ENCODE measurements at places on chromosomes 12 and 14. TPM values are rescaled to one million over a fixed set of nuclear protein-coding genes. Genes with fewer than 3 reads are reported as not detected.

DNA sequence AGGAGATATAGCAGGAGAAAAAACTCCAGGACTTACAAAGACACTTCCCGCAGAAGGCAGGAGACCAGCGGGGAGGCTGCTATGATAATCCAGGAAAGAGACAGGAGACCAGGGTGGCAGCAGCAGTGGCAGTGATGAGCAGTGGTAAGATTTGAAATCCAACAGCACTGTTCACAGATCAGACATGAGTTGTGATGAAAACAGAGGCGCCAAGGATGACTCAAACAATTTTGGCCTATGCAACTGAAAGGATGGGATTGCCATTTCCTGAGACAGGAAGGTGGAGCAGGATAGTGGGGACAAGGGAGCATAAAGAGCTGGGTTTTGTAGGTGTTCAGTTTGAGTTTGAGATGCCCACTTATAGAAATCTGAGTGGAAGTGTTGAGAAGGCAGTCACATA is 108.6 kb upstream of the DYRK2 start:
- H3K4me1 ChIP-seq = no peaks in the 10 kb centered on the region
- no peaks in the 10 kb centered on the region for H3K27me3 ChIP-seq
- DNase-seq = no peak
- no peak overlapping the region for H3K27ac ChIP-seq

GRCh38 chr14:98544174-98544573 is 727.8 kb downstream of the BCL11B start:
- no peaks in the 10 kb centered on the region for H3K27me3 ChIP-seq
- H3K27ac ChIP-seq = no peak overlapping the region
- no peak for DNase-seq
- no peaks in the 10 kb centered on the region for H3K4me1 ChIP-seq

- DNase-seq = no peak
- no peaks in the 10 kb centered on the region for H3K4me1 ChIP-seq
- H3K27me3 ChIP-seq = no peaks in the 10 kb centered on the region
- no peak overlapping the region for H3K4me3 ChIP-seq
- no peaks in the 10 kb centered on the region for H3K36me3 ChIP-seq
These were observed 13.1 kb upstream of the CCDC85C start for GRCh38 chr14:99616832-99617800.

DNA sequence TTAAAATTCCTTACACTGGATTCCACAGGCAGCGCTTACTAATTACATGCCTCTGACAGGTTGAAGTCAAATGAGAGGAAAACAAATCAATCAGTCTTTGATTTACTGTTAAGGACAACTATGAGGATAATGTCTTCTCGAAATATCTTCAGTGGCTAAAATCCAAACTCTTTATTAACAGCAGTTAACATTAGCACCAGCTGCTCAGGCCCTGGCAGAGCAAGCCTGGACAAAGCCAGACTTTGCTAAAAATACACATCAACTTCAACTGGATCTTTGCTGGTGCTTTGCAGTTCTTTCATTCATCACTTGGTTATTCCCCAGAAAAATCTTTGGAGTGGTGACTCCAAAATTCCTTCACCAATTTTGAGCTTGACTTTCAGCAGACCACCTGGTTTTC is 98.7 kb downstream of the HECTD4 start:
- H3K4me1 ChIP-seq = no peaks in the 10 kb centered on the region
- DNase-seq = no peak
- H3K4me3 ChIP-seq = no peak overlapping the region
- H3K27ac ChIP-seq = no peak overlapping the region
- H3K27me3 ChIP-seq = no peaks in the 10 kb centered on the region
- H3K36me3 ChIP-seq = no peaks in the 10 kb centered on the region

DNA sequence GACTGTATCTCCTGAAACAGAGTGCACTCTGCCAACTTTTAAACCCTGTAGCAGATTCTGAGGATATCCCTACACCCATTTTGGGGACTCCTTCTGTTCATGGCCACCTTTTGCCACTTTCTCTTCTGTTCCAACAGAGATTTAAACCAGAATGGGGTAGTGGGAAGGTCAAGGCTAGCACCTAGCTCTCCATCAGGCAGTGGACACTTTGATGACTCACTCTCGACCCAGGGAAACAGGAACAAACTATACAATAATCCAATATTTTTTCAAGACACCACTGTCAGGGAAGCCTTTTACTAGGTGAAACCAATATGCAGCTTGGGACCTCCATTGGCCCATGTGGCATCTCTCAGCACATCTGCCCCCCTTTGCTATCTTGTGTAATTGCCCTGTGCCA is 103.6 kb downstream of the DAAM1 start:
- H3K4me1 ChIP-seq = no peaks in the 10 kb centered on the region
- H3K27ac ChIP-seq = no peak overlapping the region
- no peak for DNase-seq

DNA sequence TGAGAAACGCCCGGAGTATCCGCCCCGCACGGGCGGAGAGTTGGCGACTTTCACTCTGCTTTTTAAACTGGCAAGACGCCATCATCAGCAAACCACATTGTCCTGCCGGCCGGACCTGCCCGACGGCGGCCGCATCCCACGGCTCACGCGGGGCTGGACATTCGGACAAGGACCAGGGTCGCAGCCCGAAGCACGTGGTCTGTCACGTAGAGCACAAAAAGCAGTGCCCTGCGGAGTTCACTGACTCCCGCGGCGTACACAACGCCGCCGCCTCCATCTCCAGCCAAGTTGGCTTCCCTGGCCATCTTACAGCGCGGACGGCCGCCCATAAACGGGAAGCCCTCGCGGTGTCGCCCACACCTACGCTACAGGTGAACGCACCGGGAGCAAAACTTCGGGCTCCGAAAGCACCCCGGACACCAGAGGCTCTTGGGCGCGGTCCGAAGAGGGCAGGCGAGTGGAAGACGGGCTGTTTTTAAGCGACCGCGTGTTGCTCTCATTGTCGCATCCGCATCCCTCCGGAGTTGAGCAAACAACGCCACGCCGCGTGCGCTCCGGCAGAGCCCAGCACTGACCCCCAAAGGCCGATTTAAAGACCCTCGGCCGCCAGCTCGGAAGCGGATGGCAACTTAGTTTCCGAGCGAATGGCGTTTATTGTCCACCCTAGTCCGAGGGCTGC is 966 bp downstream of the SINHCAF start:
- H3K4me3 ChIP-seq = peak overlapping the region; percentile 93
- no peaks in the 10 kb centered on the region for H3K36me3 ChIP-seq
- no peak for DNase-seq
- H3K27ac ChIP-seq = peak overlapping the region; percentile 98

DNA sequence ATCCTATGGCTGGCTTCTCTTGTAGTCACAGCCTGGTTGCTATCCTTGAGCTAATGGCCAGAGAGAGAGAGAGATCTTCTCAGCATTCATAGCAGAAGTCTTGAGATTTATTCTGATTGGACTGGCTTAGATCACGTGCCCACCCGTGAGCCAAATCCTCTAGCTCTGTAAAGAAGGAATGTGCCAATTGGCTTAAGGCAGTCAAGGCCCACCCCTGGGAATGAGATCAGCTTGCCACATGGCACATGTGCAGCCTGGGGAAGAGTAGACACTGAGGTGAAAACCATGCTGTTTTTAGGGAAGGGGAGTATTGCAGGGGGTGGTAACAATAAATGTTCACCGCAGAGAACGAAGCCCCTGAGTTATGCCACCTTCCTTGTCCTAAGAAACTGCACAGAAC is 36.3 kb downstream of the PLEKHG7 start:
- H3K27ac ChIP-seq = no peak overlapping the region
- no peak for DNase-seq
- H3K36me3 ChIP-seq = no peaks in the 10 kb centered on the region
- no peaks in the 10 kb centered on the region for H3K4me1 ChIP-seq
- no peaks in the 10 kb centered on the region for H3K27me3 ChIP-seq
- no peak overlapping the region for H3K4me3 ChIP-seq

DNA sequence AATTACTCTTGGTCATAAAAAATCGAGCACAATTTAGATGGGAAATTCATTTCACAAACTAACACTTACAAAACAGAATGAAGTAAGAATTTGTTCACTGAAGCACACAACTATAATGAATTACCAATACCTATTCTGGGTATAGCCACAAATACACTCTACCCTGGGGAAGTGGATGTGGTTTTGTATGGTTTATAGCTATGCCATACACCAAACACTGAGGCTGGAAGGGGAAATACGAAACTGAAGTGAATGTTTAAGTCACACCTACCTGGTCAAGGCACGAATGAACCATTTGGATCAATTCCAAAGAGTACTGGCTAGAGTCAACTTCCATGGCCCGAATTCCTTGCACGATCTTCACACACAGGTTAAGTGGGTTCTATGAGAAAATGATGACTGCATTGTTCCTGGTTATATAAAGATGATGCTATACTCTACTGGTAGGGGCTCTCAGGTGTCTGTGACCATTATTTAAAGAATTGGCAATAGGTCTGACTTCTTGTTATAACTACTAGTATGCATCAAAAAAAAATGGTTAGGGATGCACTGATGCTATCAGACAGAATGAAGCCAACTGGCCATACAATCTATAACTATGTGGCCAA is 12.8 kb downstream of the NEK9 start:
- DNase-seq = no peak
- no peaks in the 10 kb centered on the region for H3K27me3 ChIP-seq
- H3K36me3 ChIP-seq = no peaks in the 10 kb centered on the region
- no peak overlapping the region for H3K27ac ChIP-seq
- H3K4me3 ChIP-seq = no peak overlapping the region

The HOXC6 gene
- 52.2 TPM for total RNA-seq

The NPFF gene
- not detected for total RNA-seq

The TRMT5 gene
- 14.9 TPM for total RNA-seq

The LTB4R gene
- 4.8 TPM for total RNA-seq

The EIF2S3B gene
- total RNA-seq = 0.28 TPM
